Germinal center (tissue), 1 donor: ENCODE measurements at places on chromosomes 1 and 21.

DNA sequence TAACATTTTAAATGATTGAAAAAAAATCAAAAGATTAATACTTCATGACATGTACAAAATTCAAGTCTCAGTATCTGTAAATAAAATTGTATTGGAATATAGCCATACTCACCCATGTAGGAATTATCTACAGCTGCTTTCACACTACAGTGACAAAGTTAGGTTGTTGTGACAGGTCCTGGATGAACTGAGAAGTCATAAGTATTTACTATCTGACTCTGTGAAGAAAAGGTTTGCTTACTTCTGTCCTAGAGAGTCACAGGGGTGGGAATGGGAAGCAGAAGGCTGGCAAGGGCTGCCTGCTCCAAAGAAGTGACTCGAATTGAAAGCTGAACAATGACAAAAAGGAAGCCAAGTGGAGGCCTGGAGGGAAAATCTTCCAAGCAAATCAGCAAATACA, 155.2 kb downstream of the SLC30A10 start:
- no peak for DNase-seq

- DNase-seq = no peak
These were observed 1.5 kb downstream of the RAP1A start for GRCh38 chr1:111621050-111621449.

GRCh38 chr21:17699524-17700189, 87.0 kb upstream of the BTG3 start:
- no peak for DNase-seq

DNA sequence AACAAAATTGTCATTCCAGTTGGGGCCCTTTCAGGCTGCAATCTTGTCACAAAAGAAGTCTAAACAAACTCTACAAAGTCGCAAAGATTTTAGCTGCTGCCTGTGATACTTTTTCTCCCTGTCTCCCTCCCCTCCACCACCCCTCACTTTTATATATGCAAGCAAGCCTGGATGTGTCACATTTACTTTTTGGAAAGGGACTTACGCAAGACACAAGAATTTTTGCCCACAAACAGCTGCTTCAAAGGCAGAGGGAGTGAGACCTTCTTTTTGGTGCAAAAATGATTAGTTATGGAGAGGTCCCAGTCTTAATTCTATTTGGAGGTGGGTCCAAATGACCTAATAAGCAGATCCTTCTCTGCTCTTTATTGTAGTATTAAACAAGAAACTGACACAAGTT, 22.9 kb upstream of the RALGPS2 start:
- no peak for DNase-seq
